ENCODE measurements at places on chromosomes 1 and 21. TPM values are rescaled to one million over a fixed set of nuclear protein-coding genes. Genes with fewer than 3 reads are reported as not detected.

Gene IRF6
- total RNA-seq = 1.8 TPM

Gene VSIG8
- not detected for total RNA-seq

Gene CHRM3
- 1.4 TPM for total RNA-seq

Gene LRRC3
- total RNA-seq = 6.8 TPM

Gene CDA
- 4.3 TPM for total RNA-seq

Gene SLC44A5
- 0.31 TPM for total RNA-seq

Gene BRINP2
- 0.18 TPM for total RNA-seq

Gene TSPAN1
- total RNA-seq = 4.2 TPM

Gene SLC2A1
- total RNA-seq = 968 TPM

Gene PM20D1
- total RNA-seq = 3.9 TPM

Gene SPRR2A
- 0.67 TPM for total RNA-seq

Gene KCNJ15
- 9.3 TPM for total RNA-seq

Gene MROH7
- 8.1 TPM for total RNA-seq

Gene SPRR2B
- total RNA-seq = not detected

Gene C8A
- total RNA-seq = not detected

Gene CACNA1S
- not detected for total RNA-seq

Gene HES5
- 2.1 TPM for total RNA-seq

Gene FAM167B
- 16.1 TPM for total RNA-seq

Gene MTARC2
- total RNA-seq = 35.0 TPM

Gene TTLL7
- total RNA-seq = 15.7 TPM

Gene KRTAP7-1
- not detected for total RNA-seq

Gene GPA33
- not detected for total RNA-seq

Gene LCE3D
- total RNA-seq = not detected

Gene ETS2
- total RNA-seq = 139 TPM

Gene C1orf210
- total RNA-seq = not detected

Gene TMPRSS15
- total RNA-seq = not detected

Gene LINGO4
- not detected for total RNA-seq

Gene CALML6
- total RNA-seq = 0.49 TPM

Gene KIF21B
- total RNA-seq = 3.7 TPM

Gene LDLRAD2
- total RNA-seq = 0.13 TPM

Gene MRPS6
- total RNA-seq = 142 TPM
